Liver (tissue), 10 donors: ENCODE measurements at places on chromosomes 11 and 22. TPM values are rescaled to one million over a fixed set of nuclear protein-coding genes. Genes with fewer than 3 reads are reported as not detected.

OMP gene
- 0.65 TPM for total RNA-seq

APOL3 gene
- 34.5 TPM for total RNA-seq

IGHMBP2 gene
- 6.1 TPM for total RNA-seq

DNA sequence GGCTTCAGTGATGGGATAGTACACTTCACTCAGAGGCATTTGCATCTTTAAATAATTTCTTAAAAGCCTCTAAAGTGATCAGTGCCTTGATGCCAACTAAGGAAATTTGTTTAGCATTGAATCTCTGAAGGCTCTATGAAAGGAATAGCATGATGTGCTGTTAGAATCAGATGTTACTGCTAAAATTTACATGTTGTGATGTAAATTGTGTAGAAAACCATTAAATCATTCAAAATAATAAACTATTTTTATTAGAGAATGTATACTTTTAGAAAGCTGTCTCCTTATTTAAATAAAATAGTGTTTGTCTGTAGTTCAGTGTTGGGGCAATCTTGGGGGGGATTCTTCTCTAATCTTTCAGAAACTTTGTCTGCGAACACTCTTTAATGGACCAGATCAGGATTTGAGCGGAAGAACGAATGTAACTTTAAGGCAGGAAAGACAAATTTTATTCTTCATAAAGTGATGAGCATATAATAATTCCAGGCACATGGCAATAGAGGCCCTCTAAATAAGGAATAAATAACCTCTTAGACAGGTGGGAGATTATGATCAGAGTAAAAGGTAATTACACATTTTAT, 4.6 kb downstream of the MALAT1 start:
- no peaks in the 10 kb centered on the region for H3K27me3 ChIP-seq
- no peak for DNase-seq
- peaks cover 28% of the 10 kb centered on the region for H3K4me1 ChIP-seq
- peak overlapping the region; percentile 100 for H3K27ac ChIP-seq

GRCh38 chr11:64629796-64630562, 39.0 kb downstream of the SLC22A12 start:
- H3K36me3 ChIP-seq: no peaks in the 10 kb centered on the region
- H3K4me1 ChIP-seq: no peaks in the 10 kb centered on the region
- peak; percentile 43 for DNase-seq
- no peak overlapping the region for H3K4me3 ChIP-seq

- H3K27me3 ChIP-seq: no peaks in the 10 kb centered on the region
- no peak for DNase-seq
- H3K4me3 ChIP-seq: no peak overlapping the region
- H3K36me3 ChIP-seq: no peaks in the 10 kb centered on the region
Measured at GRCh38 chr11:125072218-125072960, 9.3 kb downstream of the SLC37A2 start.
